ENCODE measurements at places on chromosomes 3 and 15.

DNA sequence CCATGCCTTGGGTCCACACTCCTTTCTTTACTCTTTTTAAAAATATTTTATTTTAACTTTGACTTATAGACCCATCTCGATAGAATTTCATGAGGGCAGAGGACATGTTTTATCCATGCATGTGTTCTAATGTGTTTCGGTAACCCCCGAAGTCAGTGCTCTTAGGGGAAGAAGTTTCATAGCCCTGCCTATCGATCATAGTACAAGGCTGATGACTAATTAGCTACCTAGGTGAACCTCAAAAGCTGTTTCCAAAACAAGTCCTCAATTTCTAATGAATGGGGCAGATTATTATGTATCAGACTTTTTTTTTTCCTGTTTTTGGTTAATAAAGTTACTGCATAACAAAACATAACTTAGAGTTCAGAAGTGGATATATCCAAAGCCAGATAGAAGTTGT is 82.0 kb downstream of the MBNL1 start:
- no peak for DNase-seq

- no peak for DNase-seq
These were observed 79.5 kb downstream of the IMPG2 start for GRCh38 chr3:101240719-101241399.

GRCh38 chr3:184553385-184553784 is 8.2 kb upstream of the EPHB3 start:
- DNase-seq = no peak

GRCh38 chr15:90871716-90872485 is 3.5 kb downstream of the FURIN start:
- no peak for DNase-seq

GRCh38 chr15:24823473-24823872 is 131.3 kb upstream of the SNRPN start:
- no peak for DNase-seq
